Pulmonary artery endothelial cell (primary cell): ENCODE measurements at places on chromosomes 6 and 20. TPM values are rescaled to one million over a fixed set of nuclear protein-coding genes. Genes with fewer than 3 reads are reported as not detected.

SPTLC3 gene
- total RNA-seq = 0.40 and 0.71 TPM in 2 replicates

COL9A1 gene
- total RNA-seq = not detected in 2 replicates

MAP7 gene
- 0.66 and 0.74 TPM in 2 replicates for total RNA-seq

KIF16B gene
- 7.2 and 10.6 TPM in 2 replicates for total RNA-seq

COL20A1 gene
- not detected in 2 replicates for total RNA-seq

BPIFB2 gene
- total RNA-seq = not detected in 2 replicates

MUC22 gene
- total RNA-seq = not detected in 2 replicates

SLC25A27 gene
- 0.66 and 1.9 TPM in 2 replicates for total RNA-seq

DEFB128 gene
- total RNA-seq = not detected in 2 replicates

FAM184A gene
- 0.26 and 0.71 TPM in 2 replicates for total RNA-seq

GCNT2 gene
- total RNA-seq = 3.1 and 14.6 TPM in 2 replicates

SIRPA gene
- 14.5 and 25.3 TPM in 2 replicates for total RNA-seq

IL17F gene
- total RNA-seq = not detected in 2 replicates

TSPO2 gene
- total RNA-seq = not detected in 2 replicates

B3GAT2 gene
- under 0.01 TPM in 1 of 2 replicates, not detected in the other for total RNA-seq

PSORS1C2 gene
- not detected in 2 replicates for total RNA-seq

HLA-DMB gene
- 0.07 TPM in 1 of 2 replicates, not detected in the other for total RNA-seq

TCF15 gene
- total RNA-seq = 0.07 and 0.18 TPM in 2 replicates

PEX3 gene
- 21.6 and 26.2 TPM in 2 replicates for total RNA-seq

PHF3 gene
- total RNA-seq = 39.2 and 53.1 TPM in 2 replicates

CRISP3 gene
- not detected in 2 replicates for total RNA-seq

OPRM1 gene
- not detected in 2 replicates for total RNA-seq

LRRC1 gene
- total RNA-seq = 11.4 and 17.5 TPM in 2 replicates

ADAM33 gene
- total RNA-seq = 0.07 TPM in 1 of 2 replicates, not detected in the other

SLC22A3 gene
- 0.07 and 0.13 TPM in 2 replicates for total RNA-seq

ARFGEF3 gene
- 7.1 and 8.2 TPM in 2 replicates for total RNA-seq

HMGCLL1 gene
- 0.07 and 0.74 TPM in 2 replicates for total RNA-seq

EIF6 gene
- total RNA-seq = 171 and 206 TPM in 2 replicates

CGA gene
- not detected in 2 replicates for total RNA-seq

ANGPT4 gene
- not detected in 2 replicates for total RNA-seq

ETV7 gene
- total RNA-seq = 0.35 and 0.40 TPM in 2 replicates

SAMD5 gene
- 2.5 and 2.6 TPM in 2 replicates for total RNA-seq

TP53INP2 gene
- total RNA-seq = 3.4 TPM in 2 replicates

ERVFRD-1 gene
- 0.04 TPM in 1 of 2 replicates, not detected in the other for total RNA-seq

EYA4 gene
- total RNA-seq = 0.07 TPM in 1 of 2 replicates, not detected in the other

BPIFA1 gene
- not detected in 2 replicates for total RNA-seq

MAK gene
- under 0.01 TPM in 1 of 2 replicates, not detected in the other for total RNA-seq

SEMG1 gene
- not detected in 2 replicates for total RNA-seq

NFATC2 gene
- 1.6 and 1.7 TPM in 2 replicates for total RNA-seq

PBX2 gene
- 41.8 and 48.7 TPM in 2 replicates for total RNA-seq

LAMA4 gene
- total RNA-seq = 516 and 517 TPM in 2 replicates

HLA-F gene
- total RNA-seq = 8.3 and 19.9 TPM in 2 replicates

SLC44A4 gene
- total RNA-seq = 0.07 TPM in 1 of 2 replicates, not detected in the other

SSTR4 gene
- not detected in 2 replicates for total RNA-seq

C6orf15 gene
- total RNA-seq = not detected in 2 replicates

KIFC1 gene
- 19.9 and 40.4 TPM in 2 replicates for total RNA-seq

COL12A1 gene
- 0.32 and 5.8 TPM in 2 replicates for total RNA-seq
